ENCODE measurements at places on chromosomes 7 and 10.

DNA sequence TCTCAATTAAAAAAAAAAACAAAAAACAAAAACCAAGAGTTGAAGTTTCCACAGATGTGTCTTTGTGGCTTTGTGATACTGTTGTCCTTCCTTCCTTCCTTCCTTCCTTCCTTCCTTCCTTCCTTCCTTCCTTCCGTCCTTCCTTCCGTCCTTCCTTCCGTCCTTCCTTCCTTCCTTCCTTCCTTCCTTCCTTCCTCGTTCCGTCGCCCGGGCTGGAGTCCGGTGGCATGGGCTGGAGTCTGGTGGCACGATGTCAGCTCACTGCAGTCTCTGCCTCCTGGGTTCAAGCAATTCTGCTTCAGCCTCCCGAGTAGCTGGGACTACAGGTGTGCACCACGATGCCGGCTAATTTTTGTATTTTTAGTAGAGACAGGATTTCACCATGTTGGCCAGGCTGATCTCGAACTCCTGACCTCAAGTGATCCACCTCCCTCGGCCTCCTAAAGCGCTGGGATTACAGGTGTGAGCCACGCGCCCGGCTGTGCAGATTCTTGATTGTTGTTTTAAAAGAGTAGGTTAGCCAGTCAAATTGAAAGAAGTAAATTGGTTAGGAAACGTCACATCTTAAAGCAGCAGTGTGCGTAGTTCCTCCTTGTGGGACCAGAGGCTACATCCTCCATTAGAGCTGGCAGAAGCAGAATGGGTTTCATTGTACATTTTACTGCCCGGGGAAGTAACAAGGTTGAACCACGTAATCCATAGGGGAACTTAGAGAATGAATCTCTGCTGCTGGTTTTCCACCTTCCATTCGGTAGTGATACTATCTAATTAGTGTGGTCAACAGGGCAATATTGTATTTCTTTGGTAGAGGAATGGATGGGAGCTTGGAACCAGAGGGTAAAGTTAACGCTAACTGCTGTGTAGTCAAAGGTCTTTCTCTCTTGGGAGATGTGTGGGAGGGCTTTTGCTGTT is 20.6 kb downstream of the DNAJB6 start:
- DNase-seq = no peak

- DNase-seq = no peak
Observed at GRCh38 chr10:96988426-96988825, 156.3 kb downstream of the LCOR start.

DNA sequence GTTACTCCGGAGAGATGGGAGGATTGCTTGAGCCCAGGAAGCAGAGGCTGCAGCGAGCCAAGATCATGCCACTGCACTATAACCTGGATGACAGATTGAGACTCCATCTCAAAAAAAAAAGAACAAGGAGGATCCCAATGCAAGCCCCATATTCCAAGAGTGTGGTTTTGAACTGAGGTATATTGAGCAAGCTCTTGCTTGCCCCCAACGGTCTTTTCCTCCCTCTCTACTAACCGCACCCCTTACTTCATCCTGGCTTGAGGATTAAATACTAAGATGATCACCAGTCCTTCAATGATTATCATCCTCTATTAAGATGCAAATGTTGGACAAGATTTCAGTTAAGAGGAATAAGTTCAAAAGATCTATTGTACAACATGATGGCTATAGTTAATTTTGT is 12.5 kb upstream of the SRGN start:
- no peak for DNase-seq

DNA sequence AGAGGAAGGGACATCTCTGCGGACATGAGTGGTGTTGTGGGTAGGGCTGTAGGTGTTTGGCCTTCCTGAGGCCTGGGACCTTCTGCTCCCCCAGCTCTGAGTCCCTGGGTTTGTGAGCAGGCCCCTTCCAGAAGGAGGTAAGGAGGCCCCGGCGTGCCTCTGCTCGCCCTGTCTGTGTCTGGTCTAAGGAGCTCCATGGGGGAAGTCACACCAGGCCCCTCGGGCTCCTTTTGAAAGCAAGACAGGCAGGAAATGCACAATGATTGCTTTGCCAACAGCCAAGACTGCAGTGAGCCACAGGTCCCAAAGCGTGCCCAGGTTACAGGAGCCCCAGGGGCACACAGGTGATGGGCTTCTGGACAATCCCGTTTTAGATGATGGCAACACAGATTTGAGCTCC is 89.5 kb downstream of the FAM53B start:
- no peak for DNase-seq

DNA sequence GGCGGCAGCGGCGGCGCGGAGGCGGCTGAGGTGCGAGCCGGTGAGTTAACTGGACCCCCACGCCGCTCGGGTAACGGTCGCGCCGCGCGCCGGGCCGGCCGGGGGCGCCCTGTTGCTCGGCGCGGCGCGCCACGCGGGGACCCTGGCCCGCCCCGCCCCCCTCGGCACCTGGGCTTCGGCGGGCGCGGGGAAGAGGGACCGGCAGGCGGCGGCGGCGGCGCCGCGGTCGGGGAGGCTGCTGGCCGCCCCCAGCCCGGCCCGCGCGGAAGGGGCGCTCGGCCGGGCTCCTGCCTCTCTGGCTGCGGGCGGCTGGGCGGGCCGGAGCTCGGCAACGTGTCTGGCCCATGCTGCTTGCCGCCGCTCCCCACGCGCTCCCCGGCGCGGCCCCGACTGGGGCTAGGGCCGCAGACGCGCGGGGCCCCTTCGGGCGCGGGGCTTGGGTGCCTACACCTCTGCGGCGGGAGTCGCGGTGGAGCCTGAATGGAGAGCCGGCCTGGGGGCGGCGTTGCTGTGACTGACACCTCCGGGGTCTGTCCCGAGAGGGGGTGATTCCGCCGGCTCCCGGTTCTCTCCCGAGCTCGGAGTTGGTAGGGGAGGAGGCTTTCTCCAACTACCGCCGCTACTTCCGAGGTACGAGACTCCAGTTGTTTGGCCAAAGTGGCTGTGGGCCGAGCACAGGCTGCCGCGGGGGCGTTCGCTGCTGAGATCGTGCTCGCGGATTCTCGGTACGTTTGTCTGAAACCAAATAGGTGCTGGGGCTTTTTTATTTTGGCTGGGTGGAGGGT is 494 bp downstream of the PALS2 start:
- peak; percentile 53 for DNase-seq

GRCh38 chr7:157734676-157735640 is 398.2 kb downstream of the DNAJB6 start:
- no peak for DNase-seq

- no peak for DNase-seq
Observed at GRCh38 chr7:156540619-156541165, 99.9 kb upstream of the RNF32 start.

DNA sequence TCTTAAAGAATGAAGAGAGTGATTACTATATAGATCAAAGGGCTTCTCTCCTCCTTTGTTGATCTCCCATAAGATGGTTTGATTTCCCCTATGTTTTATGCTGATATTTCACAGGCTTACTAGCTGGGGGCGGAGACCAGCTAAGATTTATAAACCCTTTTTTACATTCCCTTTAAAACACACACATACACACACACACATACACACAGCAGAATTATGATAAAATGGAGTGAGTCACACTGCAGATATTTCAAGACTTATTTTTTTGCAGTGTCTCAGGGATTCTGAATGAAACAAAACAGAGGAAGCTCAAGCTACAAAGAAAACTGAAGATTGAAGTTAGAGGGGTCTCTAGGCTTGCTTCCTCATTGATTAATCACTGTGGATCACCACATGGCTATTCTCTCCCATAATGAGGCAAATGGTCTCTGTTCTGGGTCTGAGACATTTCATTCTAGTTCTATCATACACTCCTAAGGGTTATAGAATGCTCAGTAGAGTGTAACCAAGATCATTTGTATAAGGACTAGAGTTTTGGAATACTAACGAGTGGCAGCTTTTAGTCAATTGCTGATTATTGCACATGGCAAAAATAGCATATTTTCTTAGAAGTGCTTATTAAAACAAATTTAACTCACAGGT is 18.6 kb downstream of the INA start:
- DNase-seq = no peak

GRCh38 chr7:138195151-138195571 is 118.9 kb downstream of the AKR1D1 start:
- no peak for DNase-seq

- no peak for DNase-seq
Observed at GRCh38 chr10:78575400-78575799, 493.4 kb upstream of the ZMIZ1 start.

GRCh38 chr7:42574685-42575084 is 337.2 kb downstream of the C7orf25 start:
- DNase-seq = no peak

DNA sequence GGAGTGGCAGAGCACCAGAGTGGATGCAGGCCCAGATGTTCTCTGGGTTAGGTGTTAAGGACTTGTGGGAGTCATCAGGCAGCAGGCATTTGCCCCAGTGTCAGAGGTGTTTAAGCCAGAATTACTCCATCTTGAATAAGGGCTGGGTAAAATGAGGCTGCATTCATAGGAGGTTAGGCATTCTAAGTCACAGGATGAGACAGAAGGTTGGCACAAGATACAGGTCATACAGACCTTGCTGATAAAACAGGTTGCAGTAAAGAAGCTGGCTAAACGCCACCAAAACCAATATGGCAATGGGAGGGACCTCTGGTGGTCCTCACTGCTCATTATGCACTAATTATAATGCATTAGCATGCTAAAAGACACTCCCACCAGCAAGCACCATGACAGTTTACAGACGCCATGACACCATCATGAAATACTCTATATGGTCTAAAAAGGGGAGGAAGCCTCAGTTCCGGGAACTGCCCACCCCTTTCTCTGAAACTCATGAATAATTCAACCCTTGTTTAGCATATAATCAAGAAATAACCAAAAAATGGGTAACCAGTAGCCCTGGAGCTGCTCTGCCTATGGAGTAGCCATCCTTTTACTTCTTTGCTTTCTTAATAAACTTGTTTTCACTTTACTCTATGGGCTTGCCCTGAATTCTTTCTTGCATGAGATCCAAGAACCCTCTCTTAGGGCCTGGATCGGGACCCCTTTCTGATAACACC is 882 bp upstream of the LRRC61 start:
- DNase-seq = no peak

DNA sequence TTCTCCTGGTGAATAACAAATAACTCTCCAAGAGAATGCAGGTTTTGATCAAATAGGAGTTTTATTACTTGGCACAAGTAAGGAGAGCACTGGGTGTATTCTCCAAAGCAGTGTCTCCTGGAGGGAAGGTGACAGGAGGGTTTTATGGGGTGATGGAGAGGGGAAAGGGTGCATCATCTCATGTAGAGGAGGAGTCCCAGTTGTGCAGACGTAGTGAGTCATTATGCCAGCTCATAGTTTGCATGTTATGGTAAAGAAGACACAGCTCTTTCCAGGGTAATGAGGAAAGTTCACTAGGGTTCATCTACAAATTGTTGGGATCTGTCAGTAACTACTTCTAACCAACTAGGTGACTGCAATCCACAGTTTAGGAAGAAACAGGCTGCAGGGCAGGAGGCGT is 347.9 kb upstream of the MEOX2 start:
- DNase-seq = no peak

DNA sequence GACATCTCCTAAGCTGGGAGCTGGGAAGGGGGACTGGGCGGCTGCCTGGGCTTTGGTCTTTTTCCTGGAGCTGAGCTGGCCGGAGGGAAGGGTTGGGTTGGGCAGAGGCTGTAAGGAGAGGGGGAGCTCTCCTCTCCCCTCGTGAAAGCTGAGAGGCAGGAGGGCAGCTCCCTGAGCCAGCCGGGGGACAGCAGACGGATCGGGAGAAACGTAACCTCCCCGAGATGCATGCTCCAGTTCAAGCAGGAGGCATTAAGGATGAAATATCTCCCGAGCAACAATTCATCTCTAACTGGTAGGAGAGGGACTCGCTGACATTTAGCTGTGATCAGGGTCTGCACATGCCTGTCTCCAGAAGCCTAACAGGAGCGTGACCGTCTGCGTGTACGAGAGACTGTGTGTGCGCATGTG is 19.9 kb upstream of the LBX1 start:
- DNase-seq = no peak

- DNase-seq = no peak
Observed at GRCh38 chr7:87810130-87810529, 66.0 kb downstream of the SLC25A40 start.

All from heart left ventricle (tissue), 16 donors.